ENCODE measurements at places on chromosomes 13 and 19.

- no peak for DNase-seq
Measured at GRCh38 chr13:79946556-79946955, 394.4 kb downstream of the SPRY2 start.

DNA sequence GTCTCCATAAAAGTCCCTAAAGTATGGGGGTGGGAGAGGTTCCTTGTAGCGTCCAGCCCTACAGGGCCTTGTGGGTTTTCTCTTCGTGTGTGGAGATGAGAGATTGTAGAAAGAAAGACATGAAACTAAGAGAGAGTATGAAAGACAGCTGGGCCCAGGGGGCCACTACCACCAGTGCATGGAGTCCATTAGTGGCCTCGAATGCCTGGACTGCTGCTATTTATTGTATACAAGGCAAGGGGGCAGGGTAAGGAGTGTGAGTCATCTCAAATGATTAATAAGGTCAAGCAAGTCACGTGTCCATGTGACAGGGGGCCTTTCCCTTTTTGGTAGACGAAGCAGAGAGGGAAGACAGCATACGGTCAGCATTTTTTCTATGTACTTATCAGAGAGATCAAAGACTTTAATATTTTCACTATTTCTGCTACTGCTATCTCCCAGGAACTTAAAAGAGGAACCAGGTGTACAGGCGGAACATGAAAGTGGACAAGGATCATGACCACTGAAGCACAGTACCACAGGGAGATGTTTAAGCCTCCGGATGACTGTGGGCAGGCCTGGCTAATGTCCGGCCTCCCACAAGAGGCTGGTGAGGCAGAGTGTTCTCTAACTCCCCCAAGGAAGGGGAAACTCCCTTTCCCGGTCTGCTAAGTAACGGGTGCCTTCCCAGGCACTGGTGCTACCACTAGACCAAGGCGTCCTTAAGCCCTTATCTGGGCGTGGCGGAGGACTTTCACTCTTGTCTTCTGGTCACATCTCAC lies 25.5 kb downstream of the FGF21 start:
- no peak for DNase-seq

DNA sequence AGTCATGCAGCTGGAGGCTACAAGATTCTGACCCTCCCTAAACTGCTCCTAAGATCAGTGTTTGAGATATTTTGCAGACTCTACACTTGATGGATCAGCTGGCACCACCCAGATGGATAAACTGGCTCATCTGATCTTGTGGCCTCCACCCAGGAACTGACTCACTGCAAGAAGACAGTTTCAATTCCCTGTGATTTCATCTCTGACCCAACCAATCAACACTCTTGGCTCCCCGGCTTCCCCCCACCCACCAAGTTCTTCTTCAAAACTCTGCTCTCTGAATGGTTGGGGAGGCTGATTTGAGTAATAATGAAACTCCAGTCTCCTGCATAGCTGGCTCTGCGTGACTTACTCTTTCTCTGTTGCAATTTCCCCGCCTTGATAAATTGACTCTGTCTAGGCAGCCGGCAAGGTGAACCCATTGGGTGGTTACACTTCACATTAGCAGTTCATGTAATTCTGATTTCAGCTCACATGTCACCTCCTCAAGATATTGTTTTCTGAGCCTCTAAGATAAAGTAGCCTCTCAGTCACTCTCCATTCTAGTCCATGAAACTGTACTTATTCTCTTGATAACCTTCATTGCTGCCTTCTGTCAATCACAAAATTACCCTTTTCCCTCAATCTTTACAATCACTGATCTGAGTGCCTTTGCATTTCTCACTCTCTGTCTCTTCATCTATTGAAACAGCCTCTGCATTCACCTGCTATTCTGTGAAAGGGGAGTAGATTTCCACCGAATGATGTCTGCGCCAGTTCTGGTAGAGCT lies 9.9 kb upstream of the FPR3 start:
- no peak for DNase-seq

- DNase-seq: no peak
Measured at GRCh38 chr13:59230484-59231264, 933.1 kb downstream of the DIAPH3 start.

GRCh38 chr19:39834287-39834841 lies 402 bp upstream of the DYRK1B start:
- no peak for DNase-seq

- no peak for DNase-seq
Measured at GRCh38 chr13:59960683-59961082, 203.0 kb downstream of the DIAPH3 start.

- DNase-seq: no peak
Measured at GRCh38 chr19:49497047-49497788, 984 bp downstream of the RPS11 start.

GRCh38 chr19:50549059-50549926 lies 18.9 kb downstream of the LRRC4B start:
- DNase-seq: no peak

- no peak for DNase-seq
Measured at GRCh38 chr19:46928951-46929350, 68.2 kb downstream of the ARHGAP35 start.

- no peak for DNase-seq
Measured at GRCh38 chr19:48400018-48400742, 6.7 kb downstream of the GRIN2D start.

DNA sequence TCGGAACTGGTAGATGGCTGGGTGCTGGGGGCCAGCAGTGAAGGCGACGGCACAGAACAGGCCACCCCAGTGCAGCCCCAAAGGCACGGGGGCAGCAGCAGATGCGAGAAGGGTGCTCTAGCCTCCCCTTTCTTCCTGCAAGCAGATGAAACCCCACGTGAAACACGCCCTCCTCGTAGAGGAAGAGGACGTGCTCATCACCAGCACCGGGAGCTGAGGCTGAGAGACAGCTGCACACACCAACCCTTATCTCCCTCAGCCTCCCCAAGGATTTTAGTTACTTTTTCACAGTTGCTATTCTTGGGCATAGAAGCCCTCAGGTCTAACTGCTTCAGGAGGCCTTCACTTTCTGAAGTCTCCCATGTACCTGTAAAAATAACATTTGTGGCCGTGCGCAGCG lies 11.9 kb downstream of the ZNF787 start:
- no peak for DNase-seq

- DNase-seq: no peak
Measured at GRCh38 chr13:46332772-46333171, 54.3 kb downstream of the RUBCNL start.

GRCh38 chr19:4508698-4509097 lies 9.6 kb downstream of the PLIN4 start:
- DNase-seq: no peak

DNA sequence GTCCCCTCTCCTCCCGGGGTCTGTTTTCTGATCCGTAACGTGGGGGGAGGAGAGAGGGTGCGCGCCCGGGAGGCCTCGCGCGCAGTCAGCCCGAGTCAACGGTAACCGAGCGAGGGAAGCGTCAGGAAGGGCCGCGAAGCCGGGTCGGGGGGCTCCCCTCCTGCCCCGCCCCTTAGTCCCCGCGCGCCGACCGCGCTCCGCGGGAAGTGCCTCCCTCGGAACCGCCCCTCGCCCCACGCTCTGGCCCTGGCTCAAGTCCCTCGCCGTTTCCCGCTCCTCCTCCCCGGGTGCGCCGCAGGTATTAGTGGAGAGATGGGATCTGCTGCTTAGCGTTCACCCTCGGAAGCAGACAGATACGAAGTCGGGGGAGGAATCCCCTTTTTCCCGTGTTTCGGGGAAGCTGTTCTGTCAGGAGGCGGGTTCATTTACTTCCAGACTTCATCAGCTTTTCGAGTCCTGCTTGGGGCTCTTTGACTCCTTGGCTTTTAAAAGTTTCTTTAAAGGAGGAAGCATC lies 770 bp downstream of the HNRNPM start:
- no peak for DNase-seq

GRCh38 chr19:29083863-29084262 lies 129.1 kb downstream of the UQCRFS1 start:
- DNase-seq: no peak

GRCh38 chr13:36082806-36083205 lies 48.4 kb downstream of the DCLK1 start:
- DNase-seq: no peak

DNA sequence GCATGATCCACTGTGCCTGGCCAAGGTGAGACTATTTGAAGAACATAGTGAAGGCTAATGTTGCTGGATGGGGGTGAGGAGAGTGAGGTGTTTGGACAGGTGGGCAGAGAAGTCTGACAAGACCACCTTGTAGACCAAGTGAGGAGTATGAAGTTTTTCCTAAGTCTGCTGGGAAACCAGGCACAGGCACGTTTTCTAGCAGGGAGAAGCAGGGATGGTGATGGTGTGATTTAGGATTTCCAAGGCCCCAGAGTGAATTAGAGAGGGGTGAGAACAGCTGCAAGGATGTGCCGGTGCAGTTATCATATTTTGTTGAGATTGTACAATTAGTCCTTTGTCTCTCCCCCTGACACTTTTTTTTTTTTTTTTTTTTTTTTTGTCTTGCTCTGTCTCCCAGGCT lies 5.6 kb upstream of the PKN1 start:
- no peak for DNase-seq

Data from NCI-H524 treated with DMSO at 0.1 percent for 48 hours (cell line).